ENCODE measurements at places on chromosomes 4 and X.
A peak's percentile ranks its signal among the peaks of the same experiment; 100 is the strongest.

- DNase-seq = no peak
Observed at GRCh38 chr4:38764277-38764676, 18.5 kb downstream of the TLR10 start.

DNA sequence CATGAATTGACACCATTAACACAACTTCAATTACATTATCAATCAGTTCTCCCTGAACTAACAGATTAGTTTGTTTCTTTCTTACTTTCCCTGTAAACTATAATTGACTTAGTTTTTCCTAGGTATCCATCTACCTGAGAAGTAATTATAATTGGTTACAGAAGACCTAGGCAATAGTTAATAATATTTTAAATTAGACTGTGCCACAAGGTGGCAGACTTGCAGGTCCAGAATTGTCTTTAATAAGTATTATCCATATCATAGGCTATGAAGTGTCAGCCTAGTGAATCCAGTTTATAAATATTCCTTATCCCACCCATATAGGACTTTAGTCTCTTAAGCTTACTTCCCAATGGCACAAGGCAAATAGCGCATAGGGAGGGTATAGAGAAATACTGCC, 48.9 kb upstream of the FAM47B start:
- DNase-seq = no peak

DNA sequence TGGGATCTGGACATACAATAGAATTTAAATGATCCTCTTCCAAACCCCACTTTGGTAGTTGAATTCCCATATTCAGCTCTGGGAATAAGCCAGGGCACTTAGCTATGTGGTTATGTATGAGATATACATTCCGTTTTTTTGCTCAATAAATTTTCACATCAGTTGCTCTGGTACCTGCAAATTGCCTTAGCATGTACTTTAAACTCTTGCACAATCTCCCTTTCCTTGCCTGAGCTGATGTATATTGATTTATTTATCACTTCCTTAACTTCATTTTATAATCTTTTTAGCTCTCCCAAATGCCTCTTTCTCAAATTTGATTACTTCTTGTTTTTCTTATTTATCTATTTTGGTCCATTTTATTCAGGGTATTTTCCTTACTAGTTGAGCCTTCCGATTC, 90.1 kb upstream of the AGA start:
- no peak for DNase-seq

GRCh38 chr4:134343081-134343480, 141.5 kb upstream of the PABPC4L start:
- no peak for DNase-seq

DNA sequence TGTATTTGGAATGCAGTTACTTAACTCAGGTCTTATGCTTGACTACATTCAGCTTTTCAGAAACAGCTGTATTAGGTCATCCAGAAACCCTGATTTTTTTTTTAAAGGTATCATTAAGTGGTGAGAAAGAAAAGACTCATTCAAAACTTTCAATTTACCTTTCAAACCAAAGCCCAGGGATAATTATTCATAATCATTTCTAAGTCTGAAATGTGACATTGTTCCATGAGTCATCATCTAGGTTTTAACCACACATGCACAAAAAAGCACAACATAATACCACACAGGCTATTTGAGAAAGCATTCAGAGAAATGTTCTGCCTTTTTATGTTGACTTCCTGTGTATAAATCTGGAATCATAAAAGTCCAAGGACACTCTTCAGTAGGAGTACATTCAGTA, 288.2 kb downstream of the IL1RAPL2 start:
- no peak for DNase-seq

GRCh38 chr4:80610845-80611677, 275.5 kb downstream of the CFAP299 start:
- DNase-seq = peak; percentile 99

DNA sequence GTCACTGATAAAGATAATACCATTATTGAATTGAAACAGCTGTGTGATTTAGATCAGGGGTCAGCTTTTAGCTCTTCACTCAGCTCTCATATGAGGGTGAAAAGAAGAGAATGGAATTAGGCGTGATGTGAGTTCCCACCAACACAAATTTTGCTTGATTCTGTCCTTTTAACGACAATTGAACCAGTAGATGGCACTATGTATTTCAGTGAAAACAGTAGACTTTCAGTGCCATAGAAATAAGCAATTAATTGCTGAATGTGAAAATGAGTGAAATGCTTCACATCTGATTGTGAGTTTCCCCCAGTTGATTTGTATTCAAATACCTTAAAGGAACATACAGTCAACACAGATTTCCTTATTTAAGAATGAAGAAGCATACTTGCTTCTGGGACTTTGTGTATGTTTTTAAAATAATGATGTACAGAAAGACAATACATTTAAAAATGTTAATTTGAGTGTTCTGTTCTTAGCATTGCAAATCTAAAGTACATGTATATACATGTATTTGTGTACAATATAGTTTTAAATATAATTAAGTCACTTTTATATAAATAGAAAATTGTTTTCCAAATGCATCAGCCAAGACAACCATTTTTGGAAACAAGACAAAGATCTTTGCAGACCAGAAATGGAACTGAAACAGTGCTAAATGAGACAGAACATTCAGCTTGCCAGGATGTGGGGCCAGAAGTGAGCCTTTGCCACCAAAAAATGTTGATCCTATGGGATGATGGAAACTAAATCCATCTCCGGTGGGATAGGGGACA, 178.8 kb downstream of the SNCA start:
- peak; percentile 11 for DNase-seq

- peak; percentile 86 for DNase-seq
Observed at GRCh38 chr4:2907706-2908293, 55.4 kb downstream of the NOP14 start.

DNA sequence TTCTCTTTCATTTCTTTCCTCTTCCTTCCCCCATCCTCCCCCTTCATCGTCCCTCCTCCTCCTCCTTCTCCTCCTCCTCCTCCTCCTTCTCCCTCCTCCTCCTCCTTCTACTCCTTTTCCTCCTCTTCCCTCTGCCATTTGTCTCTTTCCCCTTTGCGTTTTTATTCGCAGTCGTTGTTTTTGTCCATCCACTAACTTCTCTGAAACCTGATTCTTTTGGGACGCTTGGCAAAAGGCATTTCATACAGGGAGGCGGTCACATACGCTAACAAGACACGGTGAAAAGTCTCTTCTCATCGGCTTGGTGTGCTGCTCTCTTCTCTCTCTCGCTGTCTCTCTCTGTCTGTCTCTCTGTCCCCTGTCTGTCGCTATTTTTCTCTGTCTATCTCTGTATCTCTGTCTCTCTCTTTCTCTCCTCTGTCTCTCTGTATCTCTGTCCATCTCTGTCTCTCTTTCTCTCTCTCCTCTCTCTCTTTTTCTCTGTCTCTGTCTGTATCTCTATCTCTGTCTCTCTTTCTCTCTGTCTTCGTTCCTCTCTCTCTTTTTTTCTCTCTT, 5.4 kb upstream of the SHOX start:
- no peak for DNase-seq

DNA sequence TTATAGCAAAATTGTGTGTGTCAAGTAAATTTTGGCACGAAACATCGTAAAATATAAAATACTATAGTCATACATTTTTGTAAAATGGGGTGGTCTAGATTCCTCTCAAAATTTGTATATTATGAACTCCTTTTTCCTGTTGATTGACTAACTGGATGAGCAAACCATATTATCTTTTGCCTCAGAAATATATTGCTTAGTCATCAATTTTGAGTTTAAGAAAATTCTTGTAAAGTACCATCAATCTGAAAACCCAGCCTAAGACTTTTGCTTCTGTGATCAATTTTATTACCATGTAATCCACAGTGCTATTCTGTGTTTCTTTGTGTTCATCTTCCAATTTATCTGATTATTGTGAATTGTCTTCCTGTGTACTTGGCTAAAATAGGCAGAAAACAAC, 98.0 kb upstream of the PCDH18 start:
- no peak for DNase-seq

DNA sequence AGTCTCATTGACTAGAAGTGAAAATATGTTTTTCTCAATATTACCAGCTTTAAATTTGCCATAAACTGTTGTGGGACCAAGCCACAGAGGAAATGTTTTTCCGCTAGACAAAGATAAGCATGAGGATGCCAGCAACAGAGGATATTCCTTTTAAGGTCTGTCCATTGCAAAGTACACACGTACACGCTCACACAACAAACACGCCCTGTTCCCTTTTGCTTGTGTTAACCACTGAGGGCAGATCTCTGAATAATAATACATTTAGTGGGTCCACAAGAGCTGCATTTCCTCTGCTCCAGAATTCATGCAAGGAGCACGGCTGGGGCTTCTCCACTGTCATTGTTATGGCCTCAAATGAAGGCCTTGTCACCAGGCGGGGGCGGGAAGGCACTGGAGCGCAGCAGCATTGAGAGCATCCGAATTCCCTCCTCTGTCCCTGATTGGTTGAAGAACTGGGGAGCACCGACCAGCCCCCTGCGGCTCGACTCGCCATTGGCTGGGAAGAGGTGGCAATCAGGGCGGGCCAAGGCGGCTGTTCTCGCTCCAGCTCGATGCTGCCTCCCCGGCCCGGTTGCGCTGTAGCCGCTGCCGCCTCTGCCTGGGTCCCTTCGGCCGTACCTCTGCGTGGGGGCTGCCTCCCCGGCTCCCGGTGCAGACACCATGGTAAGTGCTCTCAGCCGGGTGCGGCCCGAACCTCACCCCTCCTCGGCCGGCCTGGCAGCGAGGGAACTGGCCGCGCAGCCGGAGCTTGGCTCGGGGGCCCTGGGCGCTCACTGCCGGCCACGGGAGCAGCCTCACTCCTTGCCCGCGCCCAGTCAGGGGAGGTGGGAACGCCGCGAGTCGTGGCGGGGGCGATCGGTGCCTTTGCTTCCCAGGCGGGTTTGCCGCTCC, at the start of gene GUCY1B1:
GUCY1B1 (plus strand) TSS at position 541 of the 891 bp plus-strand sequence; CDS start at position 661, 120 bp downstream.
- peak; percentile 70 for DNase-seq

- DNase-seq = peak; percentile 70
Observed at GRCh38 chrX:111869639-111870034, 6.3 kb upstream of the TRPC5OS start.

GRCh38 chr4:131339137-131339536, 1810.0 kb upstream of the PCDH10 start:
- DNase-seq = no peak

GRCh38 chr4:156779774-156780173, 191.8 kb downstream of the PDGFC start:
- no peak for DNase-seq

- no peak for DNase-seq
Observed at GRCh38 chr4:94262163-94263016, 54.7 kb downstream of the SMARCAD1 start.

DNA sequence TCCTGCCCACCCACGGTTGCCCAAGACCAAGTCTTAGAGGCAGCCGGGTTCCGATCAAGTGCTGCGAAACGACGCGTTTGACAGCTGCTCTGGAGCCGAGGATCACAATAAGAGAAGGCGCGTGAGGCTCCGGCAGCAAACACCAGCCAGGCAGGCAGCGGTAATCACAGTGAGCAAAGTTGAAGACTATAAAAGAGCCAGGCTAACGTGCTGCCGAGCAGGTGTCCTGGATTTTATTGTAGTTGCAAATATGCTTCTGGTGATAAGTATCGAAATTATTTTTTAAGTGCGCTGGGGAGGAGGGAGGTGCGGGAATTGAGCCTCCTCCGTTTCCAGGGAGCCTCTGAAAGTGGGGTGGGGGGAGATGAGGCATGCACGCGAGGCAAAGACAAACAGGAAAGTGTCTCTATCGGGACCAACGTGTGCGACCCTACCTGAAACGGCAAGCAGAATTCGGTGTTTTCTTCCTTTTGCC, 590 bp downstream of the GABRA2 start:
- peak; percentile 18 for DNase-seq

DNA sequence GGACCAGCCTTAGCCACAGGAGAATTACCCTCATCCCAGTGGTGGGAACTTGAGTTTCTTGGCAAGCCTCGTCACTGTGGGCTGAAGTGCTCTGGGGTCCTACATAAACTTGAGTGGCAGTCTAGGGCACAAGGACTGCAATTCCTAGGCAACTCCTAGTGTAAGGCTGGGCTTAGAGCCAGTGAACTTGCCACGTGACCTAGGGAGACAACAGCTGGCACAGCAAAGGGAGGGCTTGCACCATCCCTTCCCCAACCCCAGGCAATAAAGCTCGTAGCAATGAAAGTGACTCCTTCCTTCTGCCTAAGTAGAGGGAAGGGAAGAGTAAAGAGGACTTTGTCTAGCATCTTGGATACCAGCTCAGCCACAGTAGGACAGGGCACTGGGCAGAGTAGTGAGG, 81.8 kb downstream of the TEX11 start:
- DNase-seq = peak; percentile 2

GRCh38 chr4:4666187-4666586, 124.3 kb upstream of the STX18 start:
- no peak for DNase-seq

DNA sequence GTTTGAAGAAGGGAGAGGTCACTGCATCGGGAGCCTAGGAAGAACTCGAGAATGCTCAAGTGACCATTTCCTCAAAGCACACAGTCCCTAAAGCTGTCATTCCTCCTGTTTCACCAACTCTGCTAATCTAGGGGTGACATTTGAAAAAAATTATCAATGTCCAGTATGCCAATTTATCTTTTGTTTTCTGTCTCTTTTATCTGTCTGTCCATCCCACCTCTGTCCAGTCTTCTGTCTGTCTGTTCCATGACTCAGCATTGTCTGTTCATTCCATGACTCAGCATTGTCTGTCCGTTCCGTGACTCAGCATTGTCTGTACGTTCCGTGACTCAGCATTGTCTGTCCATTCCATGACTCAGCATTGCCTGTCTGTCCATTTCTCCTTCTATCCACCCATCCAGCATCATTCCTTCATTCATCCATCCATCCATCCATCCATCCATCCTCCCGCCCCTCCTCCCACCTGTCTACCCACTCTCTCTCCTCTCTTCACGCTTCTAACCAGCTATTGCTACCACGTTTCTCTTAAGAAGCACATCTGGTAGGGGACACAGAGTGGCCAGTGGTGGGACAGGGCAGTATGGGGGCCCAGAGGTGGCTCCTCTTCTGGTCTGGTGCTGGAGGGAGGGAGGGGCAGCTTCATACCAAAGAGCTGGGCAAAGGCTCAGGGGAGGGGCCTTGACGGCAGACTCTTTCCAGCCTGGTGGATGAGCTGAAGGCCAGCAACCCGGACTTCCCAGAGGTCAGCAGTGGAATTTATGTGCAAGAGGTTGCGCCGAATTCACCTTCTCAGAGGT, 34.1 kb downstream of the HTRA3 start:
- DNase-seq = no peak

- no peak for DNase-seq
Observed at GRCh38 chr4:156018383-156018782, 64.7 kb upstream of the CTSO start.

DNA sequence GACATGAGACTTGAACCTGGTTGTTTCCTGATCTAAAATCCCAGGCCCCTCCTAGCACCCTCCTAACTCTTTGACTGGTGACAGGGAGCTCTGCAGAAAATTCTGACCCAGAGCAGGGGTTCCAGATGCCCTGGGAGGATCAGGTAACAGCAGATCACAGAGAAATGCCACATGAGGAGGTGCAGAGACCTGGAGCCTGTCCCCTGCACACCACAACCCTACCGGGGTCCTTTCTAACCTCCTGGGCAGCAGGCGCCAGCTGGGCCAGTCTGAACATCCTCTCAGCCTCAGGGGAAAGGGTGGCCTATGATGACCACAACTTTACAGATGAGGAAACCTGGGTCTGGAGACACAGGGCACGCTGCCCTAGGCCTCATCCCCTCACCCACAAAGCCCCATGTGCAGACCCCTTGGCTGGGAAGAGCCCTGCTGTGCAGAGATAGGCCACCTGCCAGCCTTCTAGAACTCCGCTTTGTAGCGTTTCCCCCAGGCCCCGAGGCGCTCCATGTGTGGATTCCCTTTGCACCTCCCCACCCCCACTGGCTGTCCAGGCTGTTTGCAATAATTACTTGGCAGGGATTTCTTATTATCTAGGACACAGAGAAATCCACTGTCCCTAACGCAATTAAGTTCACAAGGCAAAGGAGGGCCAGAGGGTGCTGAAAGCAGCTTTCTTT, 36.5 kb downstream of the WDR1 start:
- DNase-seq = no peak

GRCh38 chr4:38500433-38500832, 163.6 kb upstream of the KLF3 start:
- no peak for DNase-seq
